Colonic mucosa (tissue), 4 donors: ENCODE measurements at places on chromosomes 6 and 20. TPM values are rescaled to one million over a fixed set of nuclear protein-coding genes. Genes with fewer than 3 reads are reported as not detected.
A peak's percentile ranks its signal among the peaks of the same experiment; 100 is the strongest.

DNA sequence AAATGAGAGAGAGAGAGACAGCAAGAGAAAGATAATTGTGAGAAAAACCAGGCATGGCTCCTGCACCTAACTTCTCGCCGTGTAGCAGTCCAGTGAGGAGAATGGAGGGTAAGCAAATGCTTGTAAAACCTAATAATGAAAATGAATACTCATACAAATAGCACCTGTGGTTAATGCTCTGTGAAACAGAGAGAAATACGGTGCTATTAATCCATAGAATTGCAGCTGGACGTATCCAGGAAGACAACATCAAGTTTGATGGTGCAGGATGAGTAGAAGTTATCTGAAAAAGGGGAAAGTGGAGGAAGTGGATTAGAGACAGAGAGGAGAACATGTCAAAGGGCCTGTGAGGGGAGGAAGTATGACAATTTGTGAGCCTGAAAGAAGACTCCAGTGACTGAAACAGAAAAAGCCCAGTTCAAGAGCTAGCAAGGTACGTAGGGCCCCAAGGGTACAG lies 89.4 kb upstream of the PAK5 start:
- H3K27ac ChIP-seq: no peak overlapping the region
- H3K27me3 ChIP-seq: no peaks in the 10 kb centered on the region
- no peak for DNase-seq

DNA sequence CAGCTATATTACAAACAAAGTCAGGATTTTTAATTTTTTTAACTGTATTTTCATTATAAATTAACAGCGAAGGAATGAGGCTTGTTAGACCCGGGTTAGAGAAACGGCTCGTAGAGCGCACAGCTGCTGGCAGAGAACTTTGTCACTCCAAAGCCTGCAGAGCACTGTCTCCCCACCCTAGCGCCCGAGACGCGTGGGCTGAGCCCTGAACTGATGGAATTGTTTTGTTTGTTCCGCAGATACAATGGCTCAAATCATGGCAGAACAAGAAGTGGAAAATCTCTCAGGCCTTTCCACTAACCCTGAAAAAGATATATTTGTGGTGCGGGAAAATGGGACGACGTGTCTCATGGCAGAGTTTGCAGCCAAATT lies 810 bp downstream of the LAMP5 start:
- H3K4me1 ChIP-seq: no peaks in the 10 kb centered on the region
- H3K36me3 ChIP-seq: no peaks in the 10 kb centered on the region
- DNase-seq: no peak
- H3K27me3 ChIP-seq: peaks cover 52% of the 10 kb centered on the region

- no peaks in the 10 kb centered on the region for H3K27me3 ChIP-seq
- DNase-seq: no peak
- no peaks in the 10 kb centered on the region for H3K4me1 ChIP-seq
Measured at GRCh38 chr20:14820771-14821170, 483.4 kb upstream of the FLRT3 start.

- peaks cover 6% of the 10 kb centered on the region for H3K4me1 ChIP-seq
- H3K4me3 ChIP-seq: no peak overlapping the region
- no peak overlapping the region for H3K27ac ChIP-seq
- no peaks in the 10 kb centered on the region for H3K36me3 ChIP-seq
Measured at GRCh38 chr6:16331384-16332174, 93.2 kb downstream of the GMPR start.

- H3K27ac ChIP-seq: no peak overlapping the region
- no peaks in the 10 kb centered on the region for H3K4me1 ChIP-seq
- H3K36me3 ChIP-seq: no peaks in the 10 kb centered on the region
- H3K4me3 ChIP-seq: no peak overlapping the region
Measured at GRCh38 chr6:136011475-136011874, 160.0 kb downstream of the PDE7B start.

DNA sequence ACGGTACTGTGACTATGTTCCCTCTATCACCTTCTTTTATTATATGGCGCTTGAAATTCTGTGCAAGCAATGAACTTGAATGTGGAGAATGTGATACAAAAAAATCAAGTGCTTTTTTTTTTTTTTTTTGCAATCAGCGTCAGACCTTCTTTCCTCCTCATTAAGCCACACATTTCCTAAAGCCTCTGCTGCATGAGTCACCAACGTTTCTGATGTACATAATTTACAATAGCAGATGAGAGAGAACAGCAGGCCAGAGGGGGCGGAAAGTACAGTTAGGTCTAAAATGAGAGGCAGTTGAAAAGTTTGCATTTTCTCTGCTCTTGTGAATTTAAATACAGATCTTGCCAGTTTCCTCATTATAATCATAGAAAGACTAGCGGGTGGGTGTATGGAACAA lies 114.6 kb upstream of the RIPOR2 start:
- no peaks in the 10 kb centered on the region for H3K36me3 ChIP-seq
- no peak overlapping the region for H3K4me3 ChIP-seq
- H3K27me3 ChIP-seq: no peaks in the 10 kb centered on the region
- DNase-seq: no peak
- no peak overlapping the region for H3K27ac ChIP-seq
- no peaks in the 10 kb centered on the region for H3K4me1 ChIP-seq

DNA sequence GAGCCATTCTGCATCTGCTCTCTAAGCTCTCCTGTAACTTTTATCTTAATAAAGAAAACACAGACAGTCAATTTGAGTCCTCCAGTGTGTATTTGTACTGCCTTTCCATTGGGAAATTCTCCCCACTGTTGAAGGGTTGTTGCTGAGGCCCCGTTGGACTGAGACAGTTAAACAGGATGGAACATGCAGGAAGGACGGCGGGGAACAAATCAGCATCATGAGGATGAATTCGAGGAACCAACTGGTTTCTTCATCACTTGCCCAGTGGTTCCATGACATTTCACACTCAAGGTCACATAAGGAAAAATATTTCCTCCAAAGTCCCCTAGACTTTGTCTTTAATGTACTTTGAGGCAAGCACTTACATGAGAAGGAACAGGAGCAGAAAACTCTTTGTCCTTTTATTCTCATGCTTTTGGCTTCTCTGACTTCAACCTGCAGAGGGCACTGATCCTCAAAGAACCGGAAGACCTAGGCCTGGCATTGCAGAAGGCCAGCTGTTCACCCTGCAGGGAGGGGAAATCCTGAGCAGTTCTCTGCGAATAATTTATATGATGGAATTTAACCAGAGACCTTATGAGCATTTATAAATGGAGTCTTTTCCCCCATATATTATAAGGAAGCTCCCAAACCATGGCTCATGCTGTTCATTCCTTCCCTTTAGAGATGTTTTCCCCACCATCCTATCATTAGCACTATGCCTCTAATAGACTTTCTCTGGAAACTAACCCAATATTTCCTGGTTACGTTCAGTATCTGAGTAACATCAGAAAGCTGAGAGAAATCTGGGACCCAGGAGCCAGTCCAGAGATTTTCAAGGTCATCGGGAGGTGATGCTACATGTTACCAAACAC lies 55.2 kb upstream of the ADGRF1 start:
- peak; percentile 86 for DNase-seq
- H3K27ac ChIP-seq: no peak overlapping the region
- H3K27me3 ChIP-seq: no peaks in the 10 kb centered on the region
- no peak overlapping the region for H3K4me3 ChIP-seq
- no peaks in the 10 kb centered on the region for H3K36me3 ChIP-seq
- peaks cover 6% of the 10 kb centered on the region for H3K4me1 ChIP-seq

- no peaks in the 10 kb centered on the region for H3K27me3 ChIP-seq
- H3K4me1 ChIP-seq: peaks cover 7% of the 10 kb centered on the region
- DNase-seq: no peak
- H3K4me3 ChIP-seq: peak overlapping the region; percentile 75
Measured at GRCh38 chr6:11094941-11095340, 1.3 kb downstream of the SMIM13 start.

DNA sequence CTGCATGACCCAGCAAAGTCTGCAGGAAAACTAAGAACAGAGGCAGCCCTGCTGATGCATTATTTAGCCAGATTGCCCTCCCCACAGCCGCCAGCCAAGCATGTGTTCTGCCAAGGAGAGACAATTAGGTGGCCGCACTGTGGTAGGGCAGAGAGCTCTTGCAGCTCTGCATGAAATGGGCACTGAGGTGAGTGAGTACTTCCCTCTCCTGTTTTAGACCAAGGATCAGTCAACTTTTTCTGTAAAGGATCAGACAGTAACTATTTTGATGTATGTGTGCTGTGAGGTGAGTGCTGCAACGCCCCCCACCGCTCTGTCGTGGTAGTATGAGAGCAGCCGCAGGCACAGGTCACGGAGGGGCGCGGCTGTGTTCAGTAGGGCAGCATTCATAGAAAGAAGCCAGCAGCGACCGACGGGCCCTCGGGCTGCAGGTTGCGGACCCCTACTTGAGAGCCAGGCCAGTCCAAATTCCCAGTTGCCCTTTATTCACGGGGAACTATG lies 23.8 kb upstream of the FAM50B start:
- H3K4me3 ChIP-seq: no peak overlapping the region
- no peaks in the 10 kb centered on the region for H3K4me1 ChIP-seq
- H3K27ac ChIP-seq: peak overlapping the region; percentile 74
- no peaks in the 10 kb centered on the region for H3K36me3 ChIP-seq

GRCh38 chr6:11654876-11655275 lies 117.3 kb downstream of the TMEM170B start:
- no peaks in the 10 kb centered on the region for H3K27me3 ChIP-seq
- H3K36me3 ChIP-seq: no peaks in the 10 kb centered on the region
- no peak overlapping the region for H3K27ac ChIP-seq
- DNase-seq: no peak
- H3K4me3 ChIP-seq: no peak overlapping the region

GRCh38 chr20:50692552-50692933 lies 1.2 kb upstream of the RIPOR3 start:
- DNase-seq: no peak
- no peaks in the 10 kb centered on the region for H3K4me1 ChIP-seq
- H3K4me3 ChIP-seq: no peak overlapping the region
- peak overlapping the region; percentile 50 for H3K27ac ChIP-seq
- peaks cover 8% of the 10 kb centered on the region for H3K27me3 ChIP-seq
- H3K36me3 ChIP-seq: no peaks in the 10 kb centered on the region

- no peak for DNase-seq
- no peak overlapping the region for H3K27ac ChIP-seq
- H3K27me3 ChIP-seq: no peaks in the 10 kb centered on the region
- H3K36me3 ChIP-seq: no peaks in the 10 kb centered on the region
Measured at GRCh38 chr6:145119081-145119480, 616.2 kb downstream of the EPM2A start.

DNA sequence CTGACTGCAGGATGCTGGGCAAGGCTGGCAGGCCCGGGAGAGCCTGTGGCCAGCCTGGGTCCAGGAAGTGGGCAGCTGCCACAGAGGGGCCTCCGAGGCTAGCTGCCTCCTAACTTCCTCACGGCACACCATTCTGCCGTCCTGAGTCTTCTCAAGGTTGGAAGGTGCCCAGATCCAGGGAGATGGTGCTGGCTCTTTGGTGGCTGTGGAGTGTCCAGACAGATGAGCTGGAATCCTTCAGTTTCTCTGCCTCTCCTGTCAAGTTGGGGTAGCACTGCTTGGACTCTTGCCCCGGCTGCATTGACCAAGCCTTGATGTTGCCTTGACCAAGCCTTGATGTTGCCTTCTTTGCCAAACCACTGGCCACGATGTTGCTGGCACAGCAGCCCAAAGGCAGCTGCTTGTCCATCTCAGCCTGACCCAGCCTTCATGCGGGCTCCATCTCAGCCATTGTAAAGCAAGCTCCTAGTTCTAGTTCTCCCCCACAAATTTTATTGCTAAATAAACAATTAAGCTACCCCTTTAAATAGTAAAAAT lies 75.1 kb upstream of the AFDN start:
- no peaks in the 10 kb centered on the region for H3K36me3 ChIP-seq
- H3K27ac ChIP-seq: no peak overlapping the region
- no peak for DNase-seq
- no peaks in the 10 kb centered on the region for H3K4me1 ChIP-seq
- H3K4me3 ChIP-seq: no peak overlapping the region

- no peak for DNase-seq
- no peaks in the 10 kb centered on the region for H3K27me3 ChIP-seq
- no peak overlapping the region for H3K4me3 ChIP-seq
Measured at GRCh38 chr6:147868427-147869190, 360.1 kb downstream of the SAMD5 start.

DNA sequence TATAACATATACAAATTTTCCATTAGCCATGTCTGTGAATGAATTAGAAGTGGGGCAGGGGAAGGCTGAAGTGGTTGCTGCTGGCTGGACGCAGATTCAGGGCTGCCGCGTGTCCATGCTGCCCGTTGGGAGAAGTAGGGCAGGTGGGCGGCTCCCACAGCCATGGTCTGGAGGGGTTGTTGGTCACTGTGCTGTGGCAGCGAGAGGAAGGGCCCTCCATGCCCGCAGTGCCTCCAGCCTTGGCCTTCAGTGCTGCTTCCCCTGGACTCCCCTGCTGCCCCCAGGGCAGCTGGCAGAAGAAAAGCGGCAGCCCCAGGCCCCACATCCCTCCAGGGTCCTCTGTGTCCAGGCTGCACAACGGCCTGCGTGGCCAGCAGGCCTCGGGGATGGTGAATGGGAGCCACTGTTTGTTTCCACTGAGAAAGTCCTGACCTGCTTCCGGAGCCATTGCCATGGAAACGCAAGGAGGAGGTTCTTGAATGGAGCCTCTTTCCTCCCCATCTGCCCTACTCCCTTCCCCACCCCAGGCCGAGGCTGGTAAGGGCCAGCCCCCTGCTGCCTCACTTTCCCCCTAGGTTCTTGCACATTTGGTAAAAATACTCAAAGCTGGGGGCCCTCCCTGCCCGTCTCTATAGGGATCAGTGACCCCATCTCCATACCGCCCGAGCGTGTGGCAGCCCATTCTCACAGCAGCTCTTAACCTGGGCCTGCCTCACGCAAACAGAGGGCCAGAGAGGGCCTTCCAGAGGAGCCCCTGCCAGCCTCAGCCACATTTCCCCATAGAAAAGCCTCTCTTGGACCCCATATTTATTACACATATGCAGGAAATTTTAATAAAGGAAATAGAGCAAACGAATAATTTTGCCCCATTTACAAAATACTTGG lies 113.3 kb downstream of the SASH1 start:
- no peak overlapping the region for H3K27ac ChIP-seq
- H3K4me3 ChIP-seq: no peak overlapping the region
- no peaks in the 10 kb centered on the region for H3K4me1 ChIP-seq

GRCh38 chr6:39426073-39426456 lies 103.6 kb upstream of the KCNK16 start:
- no peaks in the 10 kb centered on the region for H3K36me3 ChIP-seq
- no peak for DNase-seq
- no peaks in the 10 kb centered on the region for H3K4me1 ChIP-seq

- H3K4me3 ChIP-seq: no peak overlapping the region
- no peaks in the 10 kb centered on the region for H3K27me3 ChIP-seq
- H3K36me3 ChIP-seq: no peaks in the 10 kb centered on the region
- no peak for DNase-seq
Measured at GRCh38 chr6:25525078-25525477, 126.9 kb upstream of the SCGN start.

- H3K36me3 ChIP-seq: no peaks in the 10 kb centered on the region
- DNase-seq: no peak
- H3K4me1 ChIP-seq: no peaks in the 10 kb centered on the region
- H3K27me3 ChIP-seq: no peaks in the 10 kb centered on the region
- no peak overlapping the region for H3K27ac ChIP-seq
Measured at GRCh38 chr6:37477656-37478435, 21.8 kb downstream of the CCDC167 start.

OPRM1 gene
- total RNA-seq: not detected

KCNQ2 gene
- 0.27 TPM for total RNA-seq

TGM6 gene
- not detected for total RNA-seq

HMGCLL1 gene
- 0.52 TPM for total RNA-seq

TREML2 gene
- 0.11 TPM for total RNA-seq

CDSN gene
- total RNA-seq: not detected

PI3 gene
- 93.4 TPM for total RNA-seq

RAB32 gene
- total RNA-seq: 54.6 TPM

FHL5 gene
- 1.0 TPM for total RNA-seq

OPN5 gene
- total RNA-seq: not detected
